Suprapubic skin (tissue), 4 donors: ENCODE measurements at places on chromosomes 13 and 19. TPM values are rescaled to one million over a fixed set of nuclear protein-coding genes. Genes with fewer than 3 reads are reported as not detected.

- peaks cover under 1% of the 10 kb centered on the region for H3K36me3 ChIP-seq
- H3K27me3 ChIP-seq: no peaks in the 10 kb centered on the region
- H3K27ac ChIP-seq: no peak overlapping the region
Observed at GRCh38 chr13:100537951-100538462, 50.6 kb downstream of the GGACT start.

- H3K4me3 ChIP-seq: no peak overlapping the region
- H3K4me1 ChIP-seq: peaks cover 14% of the 10 kb centered on the region
- peaks cover 94% of the 10 kb centered on the region for H3K27me3 ChIP-seq
- no peak overlapping the region for H3K27ac ChIP-seq
Observed at GRCh38 chr19:50553134-50553703, 15.0 kb downstream of the LRRC4B start.

DNA sequence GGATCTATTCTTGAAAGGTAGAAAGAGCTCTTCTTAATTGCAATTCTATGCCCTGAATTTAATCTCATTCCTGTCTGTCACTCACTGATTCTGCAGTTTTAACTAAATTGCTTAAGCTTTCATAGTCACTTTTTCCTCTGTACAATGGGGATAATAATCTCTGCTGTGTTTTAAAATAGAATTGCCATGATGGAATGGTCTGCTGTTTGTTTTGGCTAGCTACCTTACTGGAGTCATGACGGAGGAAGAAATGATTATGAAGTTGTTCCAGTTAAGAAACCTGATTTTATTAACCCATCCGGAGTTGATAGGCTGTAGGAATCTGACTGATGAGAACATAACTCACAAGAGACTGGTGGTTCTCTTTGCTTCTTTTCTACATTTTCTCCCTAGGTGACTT is 54.9 kb upstream of the ITM2B start:
- no peaks in the 10 kb centered on the region for H3K36me3 ChIP-seq
- no peak overlapping the region for H3K4me3 ChIP-seq
- DNase-seq: no peak
- no peaks in the 10 kb centered on the region for H3K4me1 ChIP-seq

GRCh38 chr13:99294958-99295357 is 12.2 kb downstream of the GPR183 start:
- no peak overlapping the region for H3K27ac ChIP-seq
- no peaks in the 10 kb centered on the region for H3K27me3 ChIP-seq
- no peaks in the 10 kb centered on the region for H3K36me3 ChIP-seq
- H3K4me3 ChIP-seq: no peak overlapping the region
- H3K4me1 ChIP-seq: no peaks in the 10 kb centered on the region
- DNase-seq: no peak

DNA sequence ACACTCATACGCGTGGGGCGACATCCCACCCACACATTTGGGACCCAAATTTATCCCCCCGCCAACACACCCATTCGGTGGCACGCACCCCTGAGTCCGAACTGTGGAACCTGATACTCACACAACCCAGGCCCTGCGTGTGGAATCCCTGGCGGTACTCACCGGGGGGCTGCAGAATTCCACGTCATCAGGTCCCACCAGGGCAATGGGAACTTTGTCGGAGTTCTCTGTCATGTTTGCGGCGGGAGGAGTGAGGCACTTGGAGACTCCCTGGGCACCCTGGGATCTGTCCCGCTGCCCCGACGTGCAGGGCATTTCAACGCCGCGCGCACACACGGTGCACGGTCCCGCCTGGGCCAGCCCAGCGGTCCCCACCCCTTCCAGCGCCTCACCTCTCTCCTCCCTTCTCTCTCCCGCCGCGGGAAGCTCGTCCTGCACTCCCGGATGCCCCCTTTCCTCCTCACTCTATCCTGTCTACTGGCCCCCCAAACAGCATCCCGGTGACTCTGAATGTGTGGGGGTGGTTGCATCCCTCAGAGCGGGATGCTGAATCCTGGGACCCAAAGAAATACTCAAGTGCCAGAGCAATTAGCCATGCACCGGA is at the start of gene CNMD:
Gene CNMD (minus strand): TSS at position 353 of the 604 bp plus-strand sequence. CDS start 119 bp downstream, at position 234.
- peaks cover 49% of the 10 kb centered on the region for H3K27me3 ChIP-seq
- peaks cover 10% of the 10 kb centered on the region for H3K4me1 ChIP-seq
- DNase-seq: no peak
- H3K4me3 ChIP-seq: peak within 1 kb of the TSS; percentile 35

Gene ZFR2
- total RNA-seq: 4.8 TPM

Gene COL5A3
- total RNA-seq: 22.4 TPM
